ENCODE measurements at places on chromosomes 12 and 14.
A peak's percentile ranks its signal among the peaks of the same experiment; 100 is the strongest.

DNA sequence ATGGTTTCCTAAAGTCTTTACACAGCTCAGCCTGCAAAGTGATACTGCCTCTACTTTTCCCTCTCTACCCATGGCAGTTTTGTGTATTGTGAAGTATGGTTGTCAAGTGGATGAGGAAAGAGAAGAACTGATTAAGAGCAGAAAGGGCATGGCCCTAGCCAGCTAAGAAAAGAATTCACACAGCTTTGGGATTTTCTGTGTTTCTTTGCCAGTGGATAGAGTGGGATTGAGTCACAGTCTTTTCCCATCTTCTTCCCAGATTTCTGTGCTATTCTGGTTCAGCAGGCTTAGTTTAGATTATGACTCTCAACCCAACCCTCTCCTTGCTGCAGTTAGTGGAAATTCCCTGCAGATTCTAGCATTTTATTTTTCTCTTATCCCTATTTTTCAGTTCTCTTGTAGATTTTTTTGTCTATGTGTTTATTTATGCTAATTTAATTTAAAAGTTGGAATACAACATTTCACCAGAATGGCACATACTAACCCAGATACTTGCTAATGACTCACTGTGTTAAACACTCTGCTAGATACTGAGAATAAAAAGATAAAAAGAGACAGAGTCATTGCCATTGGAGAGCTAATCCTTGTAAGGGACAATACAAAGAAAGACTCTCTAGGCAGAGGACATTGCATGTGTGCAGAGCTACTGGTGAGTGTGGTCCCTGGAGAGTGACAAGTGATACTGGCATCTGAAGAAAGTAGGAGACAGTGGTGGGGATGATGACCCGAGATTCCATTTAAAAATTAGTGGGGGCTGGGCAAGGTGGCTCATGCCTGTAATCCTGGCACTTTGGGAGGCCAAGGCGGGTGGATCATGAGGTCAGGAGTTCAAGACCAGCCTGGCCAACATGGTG is 106.3 kb downstream of the ST8SIA1 start:
- no peak for DNase-seq

- no peak for DNase-seq
Measured at GRCh38 chr14:99141236-99141635, 130.8 kb downstream of the BCL11B start.

DNA sequence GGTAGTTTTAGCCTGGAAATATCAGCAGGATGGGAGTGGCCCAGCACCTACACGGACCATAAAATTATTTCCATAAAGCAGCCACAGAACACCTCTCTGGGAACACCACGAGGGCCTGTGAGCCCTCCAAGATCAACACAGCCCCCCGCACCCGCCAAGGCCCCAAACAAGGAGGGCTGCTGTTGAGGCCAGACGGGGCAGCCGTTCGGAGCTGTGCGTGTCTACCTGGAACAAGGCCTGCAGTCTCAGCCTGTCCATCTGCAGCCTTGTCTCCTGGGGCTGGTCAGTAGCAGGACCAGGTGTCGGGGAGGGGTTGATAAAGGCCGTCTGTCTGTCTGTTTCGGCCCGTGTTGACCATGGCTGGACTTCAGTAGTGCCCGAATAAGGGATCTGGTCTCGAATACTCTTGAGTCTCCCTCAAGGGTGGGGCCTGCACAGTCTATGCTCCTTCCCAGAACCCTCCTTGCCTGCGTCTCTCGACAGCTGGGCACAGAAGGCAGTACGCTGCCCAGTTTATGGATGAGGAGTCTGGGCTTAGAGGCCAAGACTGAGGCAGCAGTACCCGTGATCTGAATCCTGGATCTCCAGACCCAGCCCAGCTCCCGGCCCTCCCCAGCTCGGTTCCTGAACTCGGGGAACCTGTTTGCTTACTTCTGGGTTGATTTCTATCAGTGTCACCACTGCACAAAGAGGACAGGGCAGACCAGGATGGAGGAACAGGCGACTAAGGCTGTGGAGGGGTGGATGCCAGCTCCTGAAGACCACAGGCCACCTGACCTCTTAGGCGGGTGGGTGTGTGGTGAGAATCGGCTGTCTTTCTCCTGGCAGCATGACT is 23.1 kb upstream of the DLK1 start:
- DNase-seq, result no peak

GRCh38 chr14:92973261-92973797 is 50.4 kb downstream of the CHGA start:
- no peak for DNase-seq

DNA sequence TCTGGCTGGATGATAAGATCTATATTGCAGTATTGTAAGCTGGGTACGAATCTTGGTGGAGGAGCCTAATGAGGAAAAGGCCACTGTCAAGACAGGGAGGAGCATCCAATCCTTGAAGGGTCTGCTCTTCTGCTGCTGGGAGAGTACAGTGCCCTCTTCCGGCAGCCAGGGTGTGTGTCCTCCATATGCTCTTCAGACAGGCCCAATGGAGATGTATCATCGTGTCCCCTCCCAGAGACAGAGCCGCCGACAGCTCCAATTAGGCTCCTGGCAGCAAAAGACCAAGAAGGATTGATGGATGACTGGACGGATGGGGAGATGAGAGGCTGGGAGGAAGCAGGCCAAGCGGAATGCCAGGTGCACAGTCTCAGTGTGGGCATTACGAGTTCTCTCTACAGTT is 51.6 kb upstream of the PIWIL1 start:
- DNase-seq, result no peak

DNA sequence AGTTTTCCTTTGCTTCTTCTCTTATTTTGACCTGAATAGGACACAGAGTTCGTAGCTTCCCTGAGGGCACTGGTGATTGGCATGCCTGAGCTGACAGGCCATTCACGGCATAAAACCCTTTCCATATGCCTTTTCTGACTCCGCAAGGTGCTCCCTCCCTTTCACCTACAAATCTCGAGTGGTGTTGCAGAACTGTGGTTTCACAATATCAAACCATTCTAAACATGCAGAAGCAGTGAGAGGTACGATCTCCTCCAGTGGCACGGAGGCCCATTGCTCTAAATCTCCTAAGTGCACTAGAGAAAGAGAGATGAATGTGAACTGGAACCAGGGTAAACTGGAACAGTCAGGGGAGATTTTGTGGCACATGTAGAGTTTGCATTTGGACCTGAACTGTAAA is 23.9 kb downstream of the CLSTN3 start:
- no peak for DNase-seq

DNA sequence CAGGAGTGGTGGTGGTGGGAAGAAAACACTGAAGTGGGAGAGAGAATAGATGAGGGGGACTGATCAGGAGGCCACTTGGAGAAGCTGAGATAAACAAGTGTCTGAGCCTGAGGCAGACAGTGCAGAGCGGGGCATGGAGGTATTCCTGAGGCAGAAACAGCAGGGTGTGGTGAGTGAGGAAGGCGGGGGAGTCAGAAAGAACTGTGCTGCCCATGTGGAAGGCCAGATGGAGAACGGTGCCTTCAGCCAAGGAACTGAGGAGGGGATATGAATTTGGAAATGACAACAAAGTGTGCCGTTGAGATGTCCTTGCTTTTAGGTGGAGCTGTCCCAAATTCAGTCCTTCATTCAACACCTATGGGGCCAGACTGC is 13.7 kb downstream of the APPL2 start:
- no peak for DNase-seq

DNA sequence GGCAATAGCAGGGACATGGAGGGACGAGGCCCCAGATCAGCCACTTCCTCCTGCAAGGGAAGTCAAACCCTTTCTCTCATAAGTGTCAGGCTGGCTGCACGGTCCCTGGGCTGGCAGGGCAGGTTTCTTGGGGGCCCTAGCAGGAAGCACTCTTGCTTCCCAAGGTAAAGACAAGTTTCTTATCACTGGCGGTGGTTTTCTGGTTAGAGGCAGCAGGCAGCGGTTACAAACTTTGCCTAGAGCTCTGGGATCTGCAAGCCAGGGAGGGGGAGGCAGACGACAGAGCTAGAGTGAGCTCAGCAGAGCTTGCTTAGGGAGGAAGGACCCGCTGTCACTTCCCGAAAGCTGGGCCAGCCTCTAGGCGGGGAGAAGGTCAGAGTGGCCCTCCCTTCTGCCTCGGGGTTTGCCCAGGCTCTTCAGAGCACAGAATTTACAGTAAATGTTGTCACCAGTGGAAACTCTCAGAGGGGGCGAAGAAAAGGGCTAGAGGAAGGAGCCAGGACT is 20.4 kb downstream of the BATF start:
- peak; percentile 58 for DNase-seq

- no peak for DNase-seq
Measured at GRCh38 chr14:72129291-72129690, 197.1 kb downstream of the RGS6 start.

GRCh38 chr12:131914179-131914702 is 14.8 kb upstream of the PUS1 start:
- DNase-seq, result no peak

- no peak for DNase-seq
Measured at GRCh38 chr12:75725521-75726111, 214.2 kb upstream of the KRR1 start.

- no peak for DNase-seq
Measured at GRCh38 chr14:94679937-94680861, 68.0 kb downstream of the SERPINA3 start.

- no peak for DNase-seq
Measured at GRCh38 chr12:109934026-109934425, 34.0 kb downstream of the TCHP start.

DNA sequence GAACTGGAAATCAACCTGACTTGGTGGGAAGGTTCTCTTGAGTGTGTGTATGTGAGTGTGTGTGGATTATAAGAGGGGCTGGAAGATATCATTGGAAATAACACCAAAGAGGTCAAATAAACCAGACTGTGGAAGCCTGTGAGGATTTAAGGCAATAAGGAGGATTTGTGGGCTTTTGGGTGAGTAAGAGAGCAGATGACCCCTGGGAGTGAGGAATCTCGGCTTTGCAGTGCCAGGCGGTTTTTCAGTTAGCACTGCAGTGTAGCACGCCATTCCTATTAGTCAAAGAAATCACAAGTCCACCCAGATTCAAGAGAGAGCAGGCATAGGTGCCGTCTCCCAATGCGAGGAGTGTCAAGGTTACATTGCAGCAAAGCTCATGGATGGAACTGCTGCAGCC is 63.3 kb downstream of the CALM1 start:
- no peak for DNase-seq

DNA sequence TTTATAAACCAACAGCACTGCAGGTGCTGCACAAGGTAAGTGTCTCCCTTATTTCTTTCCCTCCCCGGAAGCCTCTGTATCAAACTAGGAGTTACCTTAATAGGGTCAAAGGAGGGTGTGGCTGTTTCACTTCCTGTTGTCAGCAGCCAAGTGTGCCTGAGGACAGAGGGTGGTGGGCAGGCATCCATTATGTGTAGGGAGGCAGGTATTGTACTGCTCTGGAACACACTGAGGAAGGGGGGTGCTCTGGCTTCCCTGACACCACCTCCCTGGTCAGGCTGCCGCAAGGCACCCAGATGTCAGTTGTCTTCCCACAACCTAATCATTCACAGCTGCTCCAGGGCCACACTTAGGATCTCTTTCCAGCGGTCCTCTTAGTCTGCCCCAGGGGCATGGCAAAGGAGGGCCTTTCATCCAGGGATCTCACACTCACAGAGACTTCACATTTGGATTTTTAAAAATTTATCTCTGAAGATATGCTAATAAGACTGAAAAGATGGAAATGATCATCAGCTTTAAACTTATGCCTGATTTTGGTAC is 132.0 kb upstream of the ARHGAP5 start:
- no peak for DNase-seq

DNA sequence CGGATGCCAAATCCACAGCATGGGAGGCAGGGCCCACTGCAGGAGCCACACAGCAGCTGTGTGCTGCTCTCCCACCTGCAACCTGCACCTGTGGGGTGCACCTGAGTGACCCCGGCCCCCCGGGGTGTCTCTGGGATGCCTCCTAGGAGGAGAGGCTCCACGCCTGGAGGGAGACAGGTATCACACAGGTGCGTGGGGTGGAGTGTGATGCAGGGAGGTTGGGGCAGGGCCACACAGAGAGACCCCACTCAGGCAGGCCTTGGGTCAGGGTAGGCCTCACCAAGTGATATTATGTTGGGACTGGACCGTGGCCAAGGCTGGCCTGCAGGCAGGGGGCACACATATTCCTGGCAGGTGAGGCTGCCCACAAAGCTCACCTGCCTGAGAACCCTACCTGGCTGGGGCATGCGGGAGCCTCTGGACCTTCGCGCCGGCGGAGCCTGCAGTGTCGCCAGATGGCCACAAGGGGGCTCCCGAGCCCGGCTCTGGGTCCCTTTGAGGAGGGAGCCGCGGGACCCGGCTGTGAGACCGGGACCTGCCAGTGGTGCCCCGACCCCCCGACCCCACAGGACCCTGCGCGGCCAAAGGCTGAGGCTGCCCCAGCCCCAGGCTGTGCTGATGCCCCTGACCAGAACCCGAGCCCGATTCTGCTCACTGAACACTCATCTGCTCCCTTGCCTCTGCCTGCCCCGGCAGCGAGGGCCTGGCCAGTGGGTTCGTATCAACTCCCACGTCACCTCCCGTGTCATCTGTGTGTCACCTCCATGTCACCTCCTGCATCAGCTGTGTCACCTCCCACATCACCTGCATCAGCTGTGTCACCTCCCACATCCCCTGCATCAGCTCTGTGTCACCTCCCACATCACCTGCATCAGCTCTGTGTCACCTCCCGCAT is 11.4 kb downstream of the TMEM121 start:
- DNase-seq, result peak; percentile 51

- no peak for DNase-seq
Measured at GRCh38 chr14:92729634-92730358, 18.6 kb downstream of the LGMN start.

DNA sequence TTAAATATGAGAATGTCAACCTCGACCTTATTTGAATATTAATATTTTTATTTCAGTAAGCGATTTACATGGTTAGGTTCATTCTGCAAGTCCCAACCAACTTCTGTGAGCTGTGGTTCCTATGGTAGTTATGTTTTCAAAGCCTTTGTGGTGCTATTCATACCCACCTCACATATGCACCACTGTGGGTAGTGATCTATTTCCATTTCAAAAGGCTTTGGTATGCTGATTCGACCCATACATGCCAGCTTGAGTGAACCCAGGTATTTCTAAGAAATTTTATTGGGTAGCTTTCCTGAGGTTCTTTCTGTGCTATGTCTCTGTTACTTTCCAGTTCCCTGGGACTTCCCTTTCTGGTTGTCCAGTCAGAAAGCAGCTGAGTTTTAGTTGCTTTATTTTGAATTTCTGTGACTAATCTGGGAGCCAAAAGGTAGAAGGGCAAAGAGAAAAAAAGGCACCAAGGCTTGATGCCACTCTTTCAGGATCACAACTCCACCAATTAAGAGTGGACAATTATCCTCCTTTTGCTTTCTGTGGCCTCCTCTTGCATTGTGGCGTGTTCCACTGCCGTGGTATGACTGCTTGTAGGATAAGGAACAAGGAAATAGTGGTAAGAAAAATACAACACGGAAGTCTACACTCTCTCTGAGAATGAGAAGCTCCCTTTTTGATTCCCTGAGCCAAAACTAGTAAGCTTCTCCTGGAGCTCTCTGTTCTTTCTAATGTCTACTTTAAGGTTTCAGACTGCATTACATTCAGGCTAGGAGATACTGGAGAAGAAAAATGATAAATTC is 729.1 kb downstream of the NOVA1 start:
- DNase-seq, result no peak

DNA sequence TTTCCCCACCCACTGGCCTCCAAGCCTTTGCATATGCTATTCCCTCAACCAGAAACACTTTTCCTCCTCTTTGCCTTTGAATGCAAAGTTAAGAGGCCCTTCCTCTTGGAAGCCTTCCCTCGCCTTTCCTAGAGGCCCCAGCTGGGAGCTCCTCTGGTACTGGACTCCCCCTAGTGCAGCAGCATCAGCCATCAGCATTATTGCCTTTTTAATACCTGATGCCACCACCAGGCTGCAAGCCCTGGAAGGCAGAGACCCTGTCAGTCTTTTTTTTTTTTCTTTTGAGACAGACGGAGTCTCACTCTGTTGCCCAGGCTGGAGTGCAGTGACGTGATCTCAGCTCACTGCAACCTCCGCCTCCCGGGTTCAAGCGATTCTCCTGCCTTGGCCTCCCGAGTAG is 19.1 kb upstream of the PLA2G1B start:
- no peak for DNase-seq

Data from activated gamma-delta T cell treated with anti-CD3 and anti-CD28 coated beads, Interleukin-2, amount 50 U/mL, for 16 hours (primary cell).